T-helper 1 cell (primary cell): ENCODE measurements at places on chromosomes 11 and 22.

- no peak for DNase-seq
Observed at GRCh38 chr11:35464308-35464707, 45.0 kb upstream of the SLC1A2 start.

DNA sequence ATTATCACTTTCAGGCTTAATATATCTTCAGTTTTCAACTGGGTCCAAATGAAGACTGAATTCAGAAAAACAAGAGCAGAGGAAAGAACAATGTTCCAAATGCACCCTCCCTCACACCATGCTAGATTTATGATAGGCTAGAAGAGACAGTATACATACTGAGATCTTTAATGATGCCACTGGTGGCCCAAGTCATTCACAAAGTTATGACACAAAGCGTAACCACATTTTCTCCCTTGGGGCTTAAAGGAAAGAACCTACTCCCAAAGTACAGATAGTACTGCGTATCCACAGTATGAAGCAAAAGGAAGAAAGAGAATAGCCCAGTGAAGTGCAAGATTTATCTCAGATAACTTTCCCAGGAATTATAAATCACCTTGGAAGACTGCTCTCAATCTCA lies 10.9 kb upstream of the SOX6 start:
- no peak for DNase-seq

DNA sequence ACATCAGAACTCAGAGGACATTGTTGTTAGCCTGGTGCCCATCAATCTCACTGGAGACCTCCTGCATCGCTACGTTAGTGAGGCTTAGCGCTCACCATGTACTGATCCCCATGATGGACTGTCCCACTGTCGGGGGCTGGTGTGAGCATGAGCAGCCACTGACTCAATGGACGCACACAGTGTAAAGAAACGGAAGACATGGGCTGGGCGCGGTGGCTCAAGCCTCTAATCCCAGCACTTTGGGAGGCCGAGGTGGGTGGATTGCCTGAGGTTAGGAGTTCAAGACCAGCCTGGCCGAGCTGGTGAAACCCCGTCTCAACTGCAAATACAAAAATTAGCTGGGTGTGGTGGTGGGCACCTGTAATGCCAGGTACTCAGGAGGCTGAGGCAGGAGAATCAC lies 112.9 kb downstream of the CRYBB2 start:
- no peak for DNase-seq

- DNase-seq = no peak
Observed at GRCh38 chr11:67073908-67074307, 17.3 kb downstream of the RHOD start.

- no peak for DNase-seq
Observed at GRCh38 chr11:119432484-119433357, 9.7 kb upstream of the THY1 start.

GRCh38 chr11:108207683-108208060 lies 14.8 kb downstream of the NPAT start:
- no peak for DNase-seq
